ENCODE measurements at places on chromosomes 4 and X. TPM values are rescaled to one million over a fixed set of nuclear protein-coding genes. Genes with fewer than 3 reads are reported as not detected.

F9 gene
- total RNA-seq, result not detected

CPLX1 gene
- total RNA-seq, result 0.14 TPM

NPY5R gene
- not detected for total RNA-seq

SPP1 gene
- not detected for total RNA-seq

DNAAF6 gene
- not detected for total RNA-seq

VCX3A gene
- total RNA-seq, result not detected

Data from pulmonary artery endothelial cell (primary cell).